ENCODE measurements at places on chromosomes 3 and 15.
A peak's percentile ranks its signal among the peaks of the same experiment; 100 is the strongest.

DNA sequence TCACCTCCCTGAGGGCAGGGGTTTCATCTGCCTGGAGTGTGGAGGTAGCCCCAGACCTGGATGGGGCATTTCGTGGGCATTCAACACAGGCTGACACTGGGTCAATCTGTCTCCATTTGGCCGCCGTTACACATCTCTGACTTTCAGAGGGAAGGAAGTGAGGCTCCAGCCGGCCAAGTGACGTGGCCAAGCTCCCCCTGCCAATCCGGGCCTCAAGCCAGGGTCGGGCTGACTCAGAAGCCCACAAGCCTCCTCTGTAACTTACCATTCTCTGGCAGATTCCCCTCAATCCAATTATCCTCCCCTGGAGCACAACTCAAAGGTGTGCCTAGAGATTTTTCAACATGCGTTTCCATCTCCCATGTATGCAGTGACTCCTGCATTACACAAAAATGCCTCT is 227.6 kb downstream of the KLF13 start:
- no peak for DNase-seq

DNA sequence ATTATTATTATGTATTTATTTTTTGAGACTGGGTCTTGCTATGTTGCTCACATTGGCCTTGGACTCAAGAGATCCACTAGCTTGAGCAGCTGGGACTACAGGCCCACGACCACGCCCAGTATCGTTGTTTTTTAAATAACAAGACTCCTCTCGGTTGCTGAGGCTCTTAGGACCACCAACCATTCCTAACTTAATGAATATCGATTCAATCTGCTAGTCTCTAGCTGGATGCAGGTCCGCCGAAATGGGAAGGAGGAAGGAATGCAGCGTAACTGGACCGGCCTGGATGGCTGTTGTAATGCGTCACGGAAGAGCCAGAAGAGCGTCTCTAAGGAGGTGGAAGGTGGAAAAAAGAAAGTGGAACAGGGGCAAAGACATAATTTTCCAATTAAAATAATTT is 1.7 kb downstream of the ANXA2 start:
- no peak for DNase-seq

- no peak for DNase-seq
These were observed 101.9 kb downstream of the KLHL25 start for GRCh38 chr15:85692873-85693272.

DNA sequence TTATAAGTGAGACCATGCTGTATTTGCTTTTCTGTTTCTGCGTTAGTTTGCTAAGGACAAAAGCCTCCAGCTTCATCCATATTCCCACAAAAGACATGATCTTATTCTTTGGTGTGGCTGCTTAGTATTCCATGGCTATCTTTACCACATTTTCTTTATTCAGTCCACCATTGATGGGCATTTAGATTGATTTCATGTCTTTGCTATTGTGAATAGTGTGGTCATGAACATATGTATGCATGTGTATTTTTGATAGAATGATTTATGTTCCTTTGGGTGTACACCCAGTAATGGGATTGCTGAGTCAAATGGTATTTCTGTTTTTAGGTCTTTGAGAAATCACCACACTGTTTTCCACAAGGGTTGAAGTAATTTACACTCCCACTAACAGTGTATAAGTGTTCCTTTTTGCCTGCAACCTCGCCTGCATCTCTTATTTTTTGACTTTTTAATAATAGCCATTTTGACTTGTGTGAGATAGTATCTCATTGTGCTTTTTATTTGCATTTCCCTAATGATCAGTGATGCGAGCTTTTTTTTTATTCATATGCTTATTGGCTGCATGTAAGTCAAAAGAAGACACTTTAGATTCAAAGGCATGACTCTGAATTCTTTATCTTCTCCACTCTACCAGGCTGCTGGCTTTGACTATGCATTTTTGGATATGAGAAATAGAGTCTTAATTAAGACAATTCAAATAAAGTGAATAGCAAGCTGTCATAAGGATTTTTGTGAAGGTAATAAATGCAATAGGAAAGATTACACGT is 183.3 kb upstream of the SYNPR start:
- DNase-seq: no peak

DNA sequence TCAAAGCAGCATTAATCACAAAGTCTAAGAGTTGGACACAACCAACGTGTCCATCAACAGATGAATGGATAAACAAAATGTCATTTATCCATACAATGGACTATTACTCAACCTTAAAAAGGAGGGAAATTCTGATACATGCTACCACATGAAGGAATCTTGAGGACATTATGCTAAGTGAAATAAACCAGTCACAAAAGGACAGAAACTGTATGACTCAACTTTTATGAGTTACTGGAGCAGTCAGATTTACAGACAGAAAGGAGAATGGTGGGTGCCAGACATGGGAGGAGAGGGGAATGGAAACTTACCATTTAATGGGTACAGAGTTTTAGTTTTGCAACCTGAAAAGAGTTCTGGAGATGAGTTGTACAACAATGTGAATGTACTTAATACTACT is 43.0 kb upstream of the SEC13 start:
- no peak for DNase-seq

DNA sequence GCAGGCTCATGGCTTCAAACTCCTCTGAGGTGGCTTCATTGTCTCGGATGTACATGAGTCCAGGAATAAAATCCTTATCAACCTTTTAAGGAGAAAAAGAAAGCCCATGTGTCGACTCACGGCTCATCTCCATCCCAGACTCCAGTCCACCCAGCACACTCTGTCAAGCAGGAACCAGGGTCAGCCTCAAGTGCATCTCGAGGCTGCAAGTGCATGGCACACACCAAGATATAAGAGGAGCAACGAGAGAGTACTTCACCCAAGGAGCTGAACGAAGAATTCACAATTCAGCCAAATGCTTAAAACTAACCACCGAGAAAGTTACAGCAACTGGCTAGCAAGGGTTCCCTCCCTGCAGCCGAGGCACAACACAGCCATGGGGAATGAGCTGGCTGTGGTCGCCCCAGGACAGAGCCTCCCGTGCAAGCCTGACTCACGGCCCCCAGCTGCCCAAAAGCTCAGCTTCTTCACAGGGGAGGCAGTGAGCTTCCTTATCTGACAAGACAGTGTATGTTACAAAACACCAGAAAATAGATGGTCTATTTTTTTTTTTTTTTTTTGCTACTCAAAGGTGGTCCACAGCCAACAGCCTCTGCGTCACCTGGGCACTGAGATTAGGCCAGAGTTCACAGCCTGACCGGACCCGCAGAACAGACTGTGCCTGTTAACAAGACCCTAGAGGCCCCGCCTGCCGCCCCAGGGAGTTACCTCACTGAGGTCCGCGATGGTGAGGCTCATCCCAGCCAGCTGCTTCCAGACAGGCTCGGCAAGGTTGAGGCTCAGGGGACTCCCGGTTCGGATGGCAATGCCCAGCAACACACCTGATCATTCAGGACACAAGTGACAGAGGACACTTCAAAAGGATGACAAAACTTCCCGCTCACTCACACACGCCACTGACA is 15.9 kb upstream of the OCA2 start:
- no peak for DNase-seq

DNA sequence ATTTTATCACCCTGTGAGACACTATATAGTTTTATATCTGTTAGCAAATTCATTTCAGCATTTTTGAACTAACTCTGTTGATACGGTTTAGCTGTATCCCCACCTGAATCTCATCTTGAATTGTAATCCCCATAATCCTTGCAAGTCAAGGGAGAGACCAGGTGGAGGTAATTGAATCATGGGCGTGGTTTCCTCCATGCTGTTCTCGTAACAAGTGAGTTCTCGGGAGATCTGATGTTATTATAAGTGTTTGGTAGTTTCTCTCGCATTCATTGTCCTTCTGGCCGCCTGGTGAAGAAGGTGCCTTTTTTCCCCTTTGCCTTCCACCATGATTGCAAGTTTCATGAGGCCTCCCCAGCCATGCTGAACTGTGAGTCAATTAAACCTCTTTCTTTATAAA is 53.2 kb upstream of the TMC3 start:
- DNase-seq: no peak

DNA sequence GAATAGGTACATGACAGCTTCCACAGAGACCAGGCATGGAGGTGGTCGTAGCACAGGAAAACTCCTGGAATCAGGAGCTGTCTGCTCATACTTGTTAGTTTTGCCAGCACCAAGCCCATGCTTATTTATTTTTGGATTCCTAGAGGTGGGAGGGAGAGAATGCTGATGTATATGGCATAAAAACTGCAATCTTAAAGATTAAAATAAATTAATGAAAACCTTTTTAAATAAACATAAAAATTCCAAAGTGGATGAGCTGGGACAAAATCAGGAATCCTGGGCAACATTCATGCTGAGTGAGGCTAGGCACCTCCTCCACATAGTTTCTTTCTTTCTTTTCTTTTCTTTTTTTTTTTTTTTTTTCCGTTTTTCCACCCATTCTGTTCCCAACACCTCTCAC is 14.3 kb upstream of the BCL6 start:
- DNase-seq: no peak

- DNase-seq: no peak
These were observed 46.8 kb upstream of the TBC1D23 start for GRCh38 chr3:100213891-100214573.

GRCh38 chr3:69370901-69371301 is 15.0 kb downstream of the FRMD4B start:
- no peak for DNase-seq

DNA sequence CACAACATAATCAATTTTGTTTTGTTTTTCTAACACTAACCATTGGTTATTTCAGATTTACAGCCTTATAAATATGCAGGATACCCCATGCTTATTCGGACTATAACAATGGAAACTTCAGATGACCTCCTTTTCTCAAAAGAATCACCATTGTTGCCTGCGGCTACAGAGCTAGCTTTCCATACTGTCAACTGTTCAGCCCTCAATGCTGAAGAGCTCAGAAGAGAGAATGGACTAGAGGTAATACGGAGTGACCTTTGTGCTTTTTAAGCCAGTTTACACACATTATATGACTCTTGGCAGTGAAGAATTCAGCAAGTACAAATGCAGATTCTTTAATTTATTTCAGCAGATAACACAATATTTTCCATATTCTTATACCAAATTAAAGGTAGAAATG is 81.8 kb downstream of the DNAJC13 start:
- no peak for DNase-seq

- DNase-seq: no peak
These were observed at the start of gene CNTN4 for GRCh38 chr3:2098398-2099027. CNTN4 (plus strand) TSS chr3:2098866.

DNA sequence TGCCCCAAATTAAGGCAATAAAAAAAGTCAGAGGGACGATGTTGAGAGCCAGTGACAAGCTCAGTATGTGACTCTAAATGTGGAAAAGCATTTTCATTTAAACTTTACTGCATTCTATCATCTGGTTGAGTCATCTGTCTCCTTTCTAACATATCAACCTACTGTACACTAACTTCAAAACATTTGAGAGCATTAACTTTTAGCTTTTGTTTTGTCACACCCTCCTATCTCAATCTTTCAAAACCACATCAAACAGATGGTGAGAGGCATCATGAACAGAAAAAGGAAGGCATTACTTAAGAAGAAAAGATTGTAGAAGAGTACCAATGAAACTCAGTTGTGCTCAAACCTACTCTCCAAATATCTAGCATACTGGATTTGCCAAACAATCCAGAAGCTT is 4.8 kb downstream of the LRRC58 start:
- no peak for DNase-seq

DNA sequence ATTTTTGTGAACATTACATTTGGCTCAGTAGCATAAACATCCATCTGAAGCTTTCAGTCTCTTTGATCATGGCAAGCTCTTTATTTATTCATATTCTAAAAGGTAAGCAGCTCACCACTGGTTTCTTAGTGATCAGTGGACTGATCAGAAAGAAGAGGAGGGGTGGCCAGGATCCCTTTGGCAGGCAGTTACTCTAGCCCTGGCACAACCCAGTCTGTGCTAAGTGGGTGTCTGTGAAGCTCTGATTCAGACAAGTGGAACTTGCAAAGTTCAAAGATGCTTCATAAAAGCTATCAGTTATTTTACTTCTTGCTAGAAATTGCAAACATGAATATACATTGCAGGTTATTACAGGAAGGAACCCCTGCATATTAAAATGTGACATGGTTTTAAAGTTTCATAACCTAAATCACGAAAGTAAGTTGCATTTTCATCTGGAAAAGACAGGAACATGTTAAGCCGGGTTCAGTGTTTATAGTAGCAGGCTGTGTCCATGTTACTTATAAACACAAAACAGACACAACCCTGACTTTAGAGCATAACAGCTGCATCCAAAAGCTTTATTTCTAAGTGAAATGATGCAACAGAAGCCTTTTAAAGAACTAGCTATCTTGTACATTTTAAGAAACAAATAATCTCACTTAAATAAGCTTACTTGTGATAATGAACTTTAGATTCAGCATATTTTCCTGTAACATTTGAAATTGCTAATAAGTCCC is 785.3 kb downstream of the MCTP2 start:
- no peak for DNase-seq

GRCh38 chr15:64133623-64134344 is 17.7 kb upstream of the SNX22 start:
- no peak for DNase-seq

DNA sequence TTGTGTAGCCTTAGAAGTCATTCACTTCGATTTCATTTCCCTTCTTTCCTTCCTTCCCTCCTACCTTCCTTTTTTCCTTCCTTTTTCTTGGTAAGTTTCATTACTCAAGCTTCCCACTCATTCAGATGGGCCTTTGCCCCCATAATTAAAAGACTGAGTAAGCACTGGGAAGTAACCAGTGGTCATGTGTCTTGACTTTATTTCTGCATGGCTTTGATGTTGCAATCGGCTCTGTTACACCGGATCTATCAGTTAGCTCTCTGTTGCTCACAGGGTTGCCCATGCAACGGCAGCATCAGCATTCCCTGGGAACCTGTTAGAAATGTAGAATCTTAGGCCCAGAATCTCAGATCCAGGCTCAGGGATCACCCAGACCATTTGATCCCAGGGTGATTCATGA is 25.6 kb upstream of the LARS2 start:
- no peak for DNase-seq

- DNase-seq: no peak
These were observed 33.4 kb upstream of the PLAAT1 start for GRCh38 chr3:193207290-193208273.

- peak; percentile 30 for DNase-seq
These were observed 44.0 kb downstream of the MFSD1 start for GRCh38 chr3:158845765-158846350.
